Activated CD4-positive, alpha-beta T cell treated with anti-CD3 and anti-CD28 coated beads, Interleukin-2, amount 10 ng/mL, durations not matched to agents 24 days and 14 days (primary cell): ENCODE measurements at places on chromosomes 12 and 14. TPM values are rescaled to one million over a fixed set of nuclear protein-coding genes. Genes with fewer than 3 reads are reported as not detected.

GRCh38 chr12:52534482-52534881, 14.3 kb upstream of the KRT5 start:
- DNase-seq, result no peak

DNA sequence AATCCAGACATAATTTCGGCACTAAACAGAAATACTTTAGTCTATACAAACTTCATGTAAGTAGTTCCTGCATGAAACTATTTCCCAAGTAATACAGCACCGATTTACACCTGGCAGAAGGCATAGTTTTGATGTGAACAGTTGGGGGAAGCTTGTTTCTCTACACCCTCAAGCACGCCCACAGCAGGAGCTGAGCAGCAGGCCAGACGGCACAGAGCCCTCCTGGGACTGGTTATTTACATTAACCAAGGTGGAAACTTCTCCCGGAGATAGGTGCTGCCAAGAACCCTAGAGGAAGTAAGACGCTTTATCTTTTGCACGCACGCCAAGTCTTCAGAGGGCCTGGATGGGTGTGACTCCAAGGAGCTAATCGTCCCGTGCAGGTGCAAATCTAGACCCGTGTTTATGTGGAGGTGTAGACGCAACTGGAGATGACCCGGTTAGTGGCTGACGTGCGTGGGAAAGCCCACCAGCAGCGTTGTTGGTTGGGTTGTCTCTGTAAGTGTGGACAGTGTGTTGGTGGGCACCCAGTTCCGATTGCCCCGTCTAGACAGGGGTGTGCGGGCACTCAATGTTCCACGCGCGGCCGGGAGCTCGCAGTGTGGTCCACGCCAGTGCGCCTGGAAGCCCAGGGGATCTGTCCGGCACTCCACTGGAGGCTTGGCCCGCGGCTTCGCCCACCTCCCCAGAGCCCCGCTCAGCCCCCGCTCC, 767 bp upstream of the TCP11L2 start:
- DNase-seq, result peak; percentile 89

- DNase-seq, result no peak
Observed at GRCh38 chr14:92970271-92970670, 47.3 kb downstream of the CHGA start.

- no peak for DNase-seq
Observed at GRCh38 chr12:107340898-107341297, 247.5 kb upstream of the CRY1 start.

DNA sequence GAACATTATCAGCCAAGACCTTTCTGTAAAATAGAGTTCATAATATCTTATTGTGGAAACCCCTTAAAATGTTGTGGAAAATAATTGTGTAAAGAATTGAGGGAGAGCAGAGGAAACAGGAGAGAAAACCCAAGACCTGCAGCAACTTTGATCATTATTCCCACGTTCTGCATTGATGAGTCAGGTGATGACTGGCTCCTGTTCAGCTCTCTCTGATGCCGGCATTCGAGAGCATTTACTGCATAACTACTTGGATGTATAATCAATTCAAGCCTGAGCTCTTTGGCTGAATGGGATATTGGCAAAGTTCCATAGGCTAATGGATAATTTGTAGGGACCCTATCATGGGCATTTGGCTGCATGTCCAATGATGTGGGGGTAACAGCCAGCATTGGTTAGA, 176.3 kb upstream of the ARID2 start:
- DNase-seq, result peak; percentile 41

DNA sequence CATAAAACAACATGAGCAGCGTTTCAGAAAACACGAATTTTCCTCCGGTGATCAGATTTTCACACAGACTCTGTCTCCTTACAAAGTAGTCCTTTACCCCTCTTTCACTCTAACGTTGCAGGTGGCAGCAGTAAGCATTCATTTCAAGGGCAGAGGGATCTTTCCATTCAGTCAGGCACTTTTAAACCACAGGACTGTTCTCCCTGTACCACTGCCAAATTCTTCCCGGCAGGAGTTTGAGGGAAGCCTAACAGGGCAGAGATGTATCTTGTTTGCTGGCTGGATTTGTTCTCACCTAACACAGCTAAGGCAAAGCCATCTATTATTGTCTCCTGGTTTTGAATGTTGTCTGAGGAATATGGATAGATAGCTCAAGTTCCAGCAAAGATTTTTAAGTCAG, 1187.3 kb upstream of the SEL1L start:
- no peak for DNase-seq

GRCh38 chr14:104152686-104153393, 14.5 kb downstream of the KIF26A start:
- no peak for DNase-seq

DNA sequence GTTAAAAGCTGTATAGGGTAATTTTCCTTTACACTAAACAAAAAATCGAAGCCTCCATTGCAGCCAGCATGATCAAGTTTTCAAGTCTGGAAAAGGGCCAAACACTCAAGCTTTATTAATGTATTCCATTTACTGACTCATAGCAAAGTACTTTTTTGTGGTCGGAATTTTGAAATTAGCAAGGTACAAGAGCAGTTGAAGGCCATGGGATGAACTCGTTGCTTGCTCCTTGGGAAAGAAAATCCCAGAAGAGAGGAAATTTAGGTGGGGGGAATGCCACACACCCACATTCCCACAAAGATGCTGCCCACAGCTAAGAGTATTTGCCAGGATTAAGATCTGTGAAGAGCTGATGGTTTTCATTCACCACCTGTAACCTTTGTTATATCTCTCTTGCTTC, 333.7 kb downstream of the EGLN3 start:
- no peak for DNase-seq

GRCh38 chr14:22333422-22334274, 255.4 kb downstream of the DAD1 start:
- DNase-seq, result no peak

The TAC3 gene
- 0.57 TPM in 1 of 2 replicates, not detected in the other for total RNA-seq
